ENCODE measurements at places on chromosomes 11 and 22. TPM values are rescaled to one million over a fixed set of nuclear protein-coding genes. Genes with fewer than 3 reads are reported as not detected.

ANO9 gene
- not detected for total RNA-seq

PANX3 gene
- total RNA-seq, result not detected

KRTAP5-9 gene
- not detected for total RNA-seq

SCUBE1 gene
- not detected for total RNA-seq

MAPK8IP1 gene
- 3.6 TPM for total RNA-seq

TMEM258 gene
- total RNA-seq, result 19.6 TPM

WT1 gene
- 0.18 TPM for total RNA-seq

CASP5 gene
- total RNA-seq, result not detected

RIBC2 gene
- total RNA-seq, result 0.30 TPM

C11orf52 gene
- not detected for total RNA-seq

OR4C5 gene
- total RNA-seq, result not detected

FDXACB1 gene
- total RNA-seq, result 2.6 TPM

IGLL5 gene
- not detected for total RNA-seq
